ENCODE measurements at places on chromosomes 2 and 18. TPM values are rescaled to one million over a fixed set of nuclear protein-coding genes. Genes with fewer than 3 reads are reported as not detected.

GRCh38 chr2:105308382-105309146 is 21.0 kb downstream of the TGFBRAP1 start:
- H3K4me1 ChIP-seq, result no peaks in the 10 kb centered on the region
- no peak overlapping the region for H3K27ac ChIP-seq
- no peak overlapping the region for H3K4me3 ChIP-seq
- DNase-seq, result no peak
- H3K36me3 ChIP-seq, result no peaks in the 10 kb centered on the region

- no peaks in the 10 kb centered on the region for H3K36me3 ChIP-seq
- no peaks in the 10 kb centered on the region for H3K4me1 ChIP-seq
- DNase-seq, result no peak
- no peak overlapping the region for H3K4me3 ChIP-seq
- H3K27me3 ChIP-seq, result no peaks in the 10 kb centered on the region
- H3K27ac ChIP-seq, result no peak overlapping the region
Observed at GRCh38 chr2:66334237-66335029, 100.5 kb upstream of the MEIS1 start.

CHRND gene
- not detected for total RNA-seq

DNA sequence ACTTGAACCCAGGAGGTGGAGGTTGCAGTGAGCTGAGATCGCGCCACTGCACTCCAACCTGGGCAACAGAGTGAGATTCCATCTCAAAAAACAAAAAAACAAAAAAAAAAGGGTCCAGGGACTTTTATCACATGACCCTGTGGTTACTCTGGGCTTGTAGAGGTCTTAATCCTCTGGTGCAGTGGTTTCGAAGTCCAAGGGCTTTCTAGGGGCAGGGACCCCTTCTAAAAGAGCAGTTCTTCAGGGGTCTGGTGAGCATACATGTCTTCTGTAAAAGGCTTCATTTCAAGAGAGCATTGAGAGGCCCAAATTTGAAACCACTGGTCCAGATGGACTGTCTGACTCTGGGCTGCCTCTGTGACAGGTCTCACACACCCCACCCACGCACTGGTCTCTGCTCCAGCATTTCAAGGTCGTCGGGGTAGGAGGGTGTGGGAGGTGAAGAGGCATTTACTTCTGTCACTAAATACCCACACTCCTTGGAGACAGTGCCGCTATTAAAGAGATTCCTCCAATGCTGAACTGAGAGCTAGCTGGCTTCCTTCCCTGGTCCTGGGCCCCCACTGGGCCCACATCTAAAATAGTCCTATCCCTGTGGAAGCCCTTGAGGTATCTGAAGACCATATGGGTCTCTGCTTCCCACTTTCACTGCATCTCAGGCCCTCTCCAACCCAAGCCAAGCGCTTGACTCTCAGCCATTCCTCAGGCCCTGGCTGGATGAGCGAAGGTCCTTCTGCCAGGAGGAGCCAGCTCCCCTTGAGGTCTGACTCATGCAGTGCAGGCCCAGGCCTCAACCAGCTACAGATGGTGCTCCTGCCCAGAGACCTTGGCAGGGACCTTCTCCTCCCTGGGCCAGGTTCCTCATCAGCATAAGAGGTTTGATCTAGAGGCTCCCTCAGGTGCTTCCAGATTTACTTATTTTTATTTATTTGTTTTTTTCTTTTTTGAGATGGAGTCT is 44.8 kb downstream of the PAX8 start:
- no peak for DNase-seq
- H3K4me1 ChIP-seq, result no peaks in the 10 kb centered on the region
- H3K4me3 ChIP-seq, result no peak overlapping the region
- no peaks in the 10 kb centered on the region for H3K36me3 ChIP-seq

CNPPD1 gene
- total RNA-seq, result 64.7 TPM

GRCh38 chr2:159179696-159180095 is 106.8 kb downstream of the WDSUB1 start:
- H3K4me3 ChIP-seq, result no peak overlapping the region
- H3K27ac ChIP-seq, result no peak overlapping the region
- DNase-seq, result no peak

GRCh38 chr2:216081012-216081411 is 597 bp downstream of the PECR start:
- no peaks in the 10 kb centered on the region for H3K27me3 ChIP-seq
- H3K4me3 ChIP-seq, result peak overlapping the region; percentile 95
- peak overlapping the region; percentile 77 for H3K27ac ChIP-seq
- peaks cover 42% of the 10 kb centered on the region for H3K4me1 ChIP-seq
- no peaks in the 10 kb centered on the region for H3K36me3 ChIP-seq

GALNT14 gene
- total RNA-seq, result not detected

DNA sequence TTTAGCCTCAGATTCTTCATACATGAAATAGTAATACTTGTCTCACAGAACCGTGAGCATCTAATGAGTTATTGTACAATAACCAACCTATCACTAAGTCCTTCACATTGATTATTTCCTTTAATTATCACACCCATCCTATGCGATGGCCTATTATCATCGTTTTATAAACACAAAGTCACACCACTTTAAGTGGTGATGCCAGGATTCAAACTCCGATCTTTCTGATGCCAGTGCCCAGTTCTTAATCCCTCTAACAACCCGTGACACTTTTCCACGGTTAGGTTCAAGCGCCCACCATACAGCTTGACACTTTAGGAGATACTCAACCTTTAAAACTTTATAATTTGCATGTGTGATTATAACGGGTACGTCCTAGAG is 523 bp upstream of the ALMS1 start:
- H3K36me3 ChIP-seq, result peaks cover 4% of the 10 kb centered on the region
- no peaks in the 10 kb centered on the region for H3K27me3 ChIP-seq
- peak overlapping the region; percentile 49 for H3K4me3 ChIP-seq

PJVK gene
- 3.1 TPM for total RNA-seq

GRCh38 chr2:111675419-111676194 is 208.4 kb downstream of the ANAPC1 start:
- no peak overlapping the region for H3K4me3 ChIP-seq
- H3K4me1 ChIP-seq, result no peaks in the 10 kb centered on the region
- no peaks in the 10 kb centered on the region for H3K36me3 ChIP-seq
- no peaks in the 10 kb centered on the region for H3K27me3 ChIP-seq
- no peak overlapping the region for H3K27ac ChIP-seq

- H3K27me3 ChIP-seq, result no peaks in the 10 kb centered on the region
- H3K27ac ChIP-seq, result no peak overlapping the region
- no peak for DNase-seq
- H3K4me1 ChIP-seq, result no peaks in the 10 kb centered on the region
Observed at GRCh38 chr2:118670838-118671237, 176.6 kb downstream of the EN1 start.

GRCh38 chr2:240593026-240593702 is 6.6 kb downstream of the CAPN10 start:
- H3K4me1 ChIP-seq, result peaks cover 9% of the 10 kb centered on the region
- H3K27me3 ChIP-seq, result no peaks in the 10 kb centered on the region
- no peak overlapping the region for H3K4me3 ChIP-seq
- DNase-seq, result no peak
- no peak overlapping the region for H3K27ac ChIP-seq

DNA sequence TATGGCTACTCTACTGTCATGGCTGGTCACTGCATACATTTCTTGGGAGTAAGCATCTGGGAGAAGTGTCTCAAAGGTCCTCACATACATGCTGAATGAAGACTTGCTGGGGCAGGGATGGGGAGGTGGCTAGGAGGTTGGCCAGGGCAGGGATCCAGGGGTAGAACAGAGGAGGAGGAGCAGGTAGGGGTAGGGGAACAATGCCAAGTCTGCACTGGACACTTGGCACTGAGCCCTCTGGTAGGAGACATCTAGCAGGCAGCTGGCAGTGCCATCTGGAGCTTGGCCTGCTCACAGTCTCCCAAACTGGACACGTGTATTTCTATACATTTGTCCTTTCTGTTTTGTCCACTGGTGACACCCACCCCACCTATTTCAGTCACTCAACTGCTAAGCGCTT is 62.7 kb upstream of the REV1 start:
- DNase-seq, result no peak
- H3K36me3 ChIP-seq, result no peaks in the 10 kb centered on the region
- H3K4me3 ChIP-seq, result no peak overlapping the region
- no peaks in the 10 kb centered on the region for H3K27me3 ChIP-seq

Measured in naive thymus-derived CD4-positive, alpha-beta T cell (primary cell).